Fibroblast of lung (primary cell): ENCODE measurements at places on chromosomes 16 and 17.

- no peak for DNase-seq
Observed at GRCh38 chr17:82939621-82940135, 99.9 kb upstream of the ZNF750 start.

- no peak for DNase-seq
Observed at GRCh38 chr16:55489956-55490265, 10.9 kb downstream of the MMP2 start.

- DNase-seq = peak; percentile 46
Observed at GRCh38 chr17:12107905-12108304, 87.2 kb downstream of the MAP2K4 start.

DNA sequence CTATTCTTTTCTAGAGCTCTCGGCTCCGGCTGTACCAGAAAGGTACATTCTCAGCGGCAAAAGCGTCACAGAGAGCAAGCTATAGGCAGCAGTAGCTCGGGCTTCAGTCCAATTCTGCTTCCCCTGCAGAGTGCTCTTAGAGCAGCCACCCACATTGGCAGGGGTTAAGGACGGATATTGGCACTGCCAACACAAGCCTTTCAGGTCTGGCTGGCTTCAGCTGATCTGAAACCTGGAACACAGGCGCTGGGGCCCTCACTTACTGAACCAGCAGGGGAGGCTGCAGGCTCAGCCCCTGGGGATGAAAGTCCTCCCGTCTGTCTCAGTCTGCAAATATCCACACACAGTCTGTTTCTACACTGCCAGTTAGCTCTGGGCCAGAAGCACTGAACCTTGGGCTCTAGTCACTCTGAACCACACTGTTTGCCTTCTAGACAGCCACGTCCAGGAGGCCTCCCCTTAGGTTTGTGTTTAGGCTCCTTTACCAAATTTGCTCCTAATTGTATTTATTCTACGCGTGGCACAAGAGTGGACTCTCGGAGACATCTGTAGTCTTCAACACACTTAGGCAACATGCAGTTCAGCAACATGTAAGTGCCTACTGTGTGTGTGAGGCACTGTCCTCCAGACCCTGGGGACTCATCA, 40.1 kb downstream of the HIC1 start:
- DNase-seq = peak; percentile 80

DNA sequence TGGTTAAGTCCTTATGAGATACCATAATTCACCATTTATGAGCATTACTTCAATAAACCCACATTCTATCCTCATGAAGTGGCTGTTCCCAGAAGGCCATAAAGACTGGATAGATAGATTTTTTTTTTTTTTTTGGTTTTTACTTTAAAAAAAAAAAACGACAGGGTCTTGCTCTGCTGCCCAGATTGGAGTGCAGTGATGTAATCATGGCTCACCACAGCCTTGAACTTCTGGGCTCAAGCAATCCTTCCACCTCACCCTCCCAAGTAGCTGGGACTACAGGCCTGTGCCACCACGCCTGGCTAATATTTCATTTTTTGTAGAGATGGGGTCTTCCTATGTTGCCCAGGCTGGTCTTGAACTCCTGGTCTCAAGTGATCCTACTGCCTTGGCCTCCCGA, 102.3 kb downstream of the XYLT1 start:
- DNase-seq = peak; percentile 53

DNA sequence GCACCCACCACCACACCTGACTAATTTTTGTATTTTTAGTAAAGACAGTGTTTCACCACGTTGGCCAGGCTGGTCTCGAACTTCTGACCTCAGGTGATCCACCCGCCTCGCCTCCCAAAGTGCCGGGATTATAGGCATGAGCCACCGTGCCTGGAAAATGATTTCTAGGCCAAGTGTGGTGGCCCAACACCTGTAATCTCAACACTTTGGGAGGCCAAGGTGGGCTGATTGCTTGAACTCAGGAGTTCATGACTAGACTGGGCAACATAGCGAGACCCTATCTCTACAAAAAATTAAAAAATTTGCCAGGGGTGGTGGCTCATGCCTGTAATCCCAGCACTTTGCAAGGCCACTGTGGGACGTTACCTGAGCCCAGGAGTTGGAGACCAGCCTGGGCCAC, 11.0 kb upstream of the BAIAP3 start:
- DNase-seq = no peak

GRCh38 chr16:5054876-5055865, 10.6 kb downstream of the C16orf89 start:
- no peak for DNase-seq

DNA sequence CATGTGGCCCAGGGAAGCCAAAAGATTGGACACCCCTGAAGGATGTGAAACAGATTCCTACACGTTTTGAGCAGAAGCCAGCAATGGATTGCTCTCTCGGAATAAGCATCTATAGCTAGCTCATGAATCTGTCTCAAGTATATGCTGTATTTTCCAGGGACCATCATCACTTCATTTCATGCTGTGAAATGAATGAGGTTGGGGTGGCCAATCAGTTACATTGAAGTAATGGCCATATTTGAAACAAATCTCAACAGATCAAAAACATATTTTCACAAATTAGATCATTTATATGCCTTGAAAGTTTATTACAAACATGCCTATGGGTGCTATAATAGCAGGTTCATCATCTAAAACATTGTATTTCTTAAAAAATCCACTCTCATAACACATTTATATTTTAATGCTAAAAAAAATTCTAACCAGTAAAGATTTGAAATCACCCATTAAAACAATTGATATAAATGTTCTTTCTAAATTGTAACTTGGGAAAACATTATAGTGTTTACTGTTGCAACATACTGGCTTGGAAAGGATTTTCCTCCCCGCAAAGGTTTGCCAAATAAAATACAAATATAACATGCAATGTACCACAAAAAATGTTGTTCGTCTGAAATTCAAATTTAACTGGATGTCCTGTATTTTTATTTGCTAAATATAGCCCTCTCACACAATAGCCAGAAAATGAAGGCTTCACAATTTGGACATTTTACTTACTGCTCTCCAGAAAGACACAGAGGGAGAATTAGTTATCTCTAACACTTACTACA, 743.6 kb downstream of the KCNJ2 start:
- peak; percentile 83 for DNase-seq

DNA sequence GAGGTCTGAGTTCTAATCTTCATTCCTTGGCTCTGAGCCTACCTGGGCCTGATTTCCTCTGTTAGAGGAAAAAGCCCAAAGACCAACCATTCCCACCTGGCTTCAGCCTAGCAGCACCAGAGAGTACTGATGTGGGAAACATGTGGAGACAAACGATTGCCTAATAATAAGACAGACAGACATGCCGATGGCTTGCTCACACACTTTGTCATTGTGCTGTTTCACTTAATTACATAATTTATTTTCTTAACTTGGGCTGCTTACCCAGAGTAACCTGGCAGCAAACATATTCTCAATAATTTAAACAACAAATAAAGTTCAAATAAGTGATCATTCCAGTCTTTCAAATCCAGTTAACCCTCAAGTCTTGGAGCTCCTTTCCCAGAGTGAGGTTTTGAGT, 83.4 kb downstream of the MAF start:
- no peak for DNase-seq

DNA sequence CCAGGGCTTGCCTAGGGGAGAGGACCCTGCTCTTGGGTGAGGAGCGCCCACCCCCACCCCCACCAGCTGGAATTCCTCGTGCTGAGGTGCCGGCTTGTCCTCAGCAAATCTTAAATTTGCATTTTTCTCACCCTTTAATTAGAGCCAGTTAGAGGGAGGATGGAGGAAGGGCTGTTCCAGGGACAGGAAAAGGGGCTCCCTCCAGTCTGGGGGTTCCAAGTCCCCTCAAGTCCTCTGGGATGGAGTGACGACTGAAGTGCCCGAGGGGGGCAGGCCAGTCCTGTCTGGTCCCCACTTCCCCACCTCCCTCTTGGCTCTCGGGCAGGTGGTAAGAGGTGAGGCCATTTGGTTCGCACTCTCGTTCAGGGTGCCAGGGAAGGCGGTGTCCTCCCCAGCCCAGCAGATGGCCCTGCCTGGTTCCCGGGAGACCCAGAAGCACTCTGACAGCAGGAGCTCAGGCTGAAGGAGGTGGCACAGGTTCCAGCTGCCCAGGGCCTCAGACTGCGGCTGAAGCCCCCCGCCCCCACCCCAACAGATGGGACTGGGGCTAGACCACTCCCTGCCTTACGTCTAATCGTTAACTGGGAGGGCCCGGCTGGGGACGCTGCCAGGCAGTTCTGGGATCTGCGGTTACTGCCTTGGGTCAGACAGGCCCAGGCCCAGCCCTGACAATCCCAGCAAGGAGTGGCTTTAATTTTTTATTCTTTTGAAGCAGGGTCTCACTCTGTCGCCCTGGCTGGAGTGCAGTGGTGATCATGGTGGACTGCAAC, 2.2 kb downstream of the RAB26 start:
- peak; percentile 66 for DNase-seq

DNA sequence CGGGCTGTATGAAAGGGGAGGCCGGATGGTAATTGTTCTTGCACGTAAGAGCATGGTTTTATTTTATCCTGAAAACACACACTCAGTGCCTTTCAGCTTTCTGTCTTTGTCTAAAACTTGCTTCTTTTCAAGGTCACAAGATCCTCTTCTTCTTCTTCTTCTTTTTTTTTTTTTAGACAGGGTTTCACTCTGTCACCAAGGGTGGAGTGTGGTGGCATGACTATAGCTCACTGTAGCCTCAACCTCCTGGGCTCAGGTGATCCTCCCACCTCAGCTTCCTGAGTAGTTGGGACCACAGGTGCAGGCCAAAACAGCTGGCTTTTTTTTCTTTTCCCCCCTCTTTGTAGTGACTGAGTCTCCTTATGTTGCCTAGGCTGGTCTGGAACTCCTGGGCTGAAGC, 15.9 kb upstream of the ZNF629 start:
- DNase-seq = no peak

DNA sequence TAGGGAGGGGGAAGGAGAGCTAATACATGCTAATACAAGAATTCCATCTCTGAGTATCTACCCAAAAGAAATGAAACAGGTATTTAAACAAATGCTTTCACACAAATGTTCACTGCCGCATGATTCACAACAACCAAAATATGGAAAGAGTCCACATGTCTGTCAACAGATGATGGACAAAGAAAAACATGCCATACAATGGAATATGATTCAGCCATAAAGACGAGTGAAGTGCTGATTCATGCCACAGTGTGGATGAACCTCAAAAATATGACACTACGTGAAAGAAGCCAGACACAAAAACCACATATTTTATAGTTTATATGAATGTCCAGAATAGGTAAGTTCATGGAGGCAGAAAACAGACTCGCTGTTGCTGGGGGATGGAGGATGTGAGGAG, 321.4 kb downstream of the FOXL1 start:
- DNase-seq = peak; percentile 74

DNA sequence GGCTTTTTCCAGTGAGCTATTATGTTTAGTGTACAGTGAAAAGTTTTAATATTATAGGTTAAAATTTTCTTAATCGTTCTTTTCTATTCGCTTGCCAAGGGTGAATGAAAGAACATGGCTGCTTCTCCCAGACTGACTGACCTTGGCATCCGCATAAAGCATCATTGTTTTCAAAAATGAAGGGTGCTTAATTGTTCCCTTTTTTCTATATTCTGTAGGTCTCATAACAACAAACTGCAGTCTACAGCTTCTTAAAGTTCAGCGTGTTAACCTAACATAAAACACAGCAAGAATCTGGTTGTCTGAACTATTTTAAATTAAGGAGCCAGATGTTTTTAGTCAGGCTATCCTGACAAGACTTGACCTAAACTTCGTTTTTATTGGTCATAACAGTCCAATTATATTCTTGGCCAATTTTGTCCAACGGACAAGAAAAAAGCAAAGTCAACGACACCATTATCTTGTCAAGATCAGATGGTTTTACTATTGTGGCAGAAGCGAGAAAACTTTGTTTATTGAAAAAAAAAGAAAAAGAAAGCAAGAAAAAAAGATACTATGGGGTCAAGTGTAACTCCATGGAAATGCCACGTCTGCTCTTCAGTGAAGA, 14.1 kb downstream of the C17orf58 start:
- DNase-seq = peak; percentile 34

DNA sequence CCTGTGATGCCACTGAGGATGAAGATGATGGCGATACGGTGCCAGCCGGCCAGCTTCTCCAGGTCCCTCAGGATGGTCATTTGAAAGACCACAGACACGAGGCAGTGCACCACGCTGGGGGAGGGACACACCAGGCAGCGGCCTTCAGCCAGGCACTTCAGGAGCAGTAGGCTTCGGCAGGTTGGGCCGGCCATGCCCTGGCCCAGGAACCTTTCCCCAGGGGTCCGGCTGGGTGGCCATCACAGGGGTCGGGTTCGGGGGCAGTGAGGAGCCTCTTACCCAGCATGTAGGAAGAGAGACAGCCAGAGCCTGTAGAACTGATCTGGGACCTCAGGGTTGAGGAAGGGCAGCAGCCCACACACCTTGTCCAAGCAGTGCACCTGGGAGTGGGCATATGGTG, 5.3 kb downstream of the AANAT start:
- no peak for DNase-seq

GRCh38 chr17:10243883-10244844, 45.8 kb upstream of the GAS7 start:
- peak; percentile 7 for DNase-seq

GRCh38 chr17:19656851-19657581, 8.5 kb downstream of the ALDH3A2 start:
- DNase-seq = no peak

DNA sequence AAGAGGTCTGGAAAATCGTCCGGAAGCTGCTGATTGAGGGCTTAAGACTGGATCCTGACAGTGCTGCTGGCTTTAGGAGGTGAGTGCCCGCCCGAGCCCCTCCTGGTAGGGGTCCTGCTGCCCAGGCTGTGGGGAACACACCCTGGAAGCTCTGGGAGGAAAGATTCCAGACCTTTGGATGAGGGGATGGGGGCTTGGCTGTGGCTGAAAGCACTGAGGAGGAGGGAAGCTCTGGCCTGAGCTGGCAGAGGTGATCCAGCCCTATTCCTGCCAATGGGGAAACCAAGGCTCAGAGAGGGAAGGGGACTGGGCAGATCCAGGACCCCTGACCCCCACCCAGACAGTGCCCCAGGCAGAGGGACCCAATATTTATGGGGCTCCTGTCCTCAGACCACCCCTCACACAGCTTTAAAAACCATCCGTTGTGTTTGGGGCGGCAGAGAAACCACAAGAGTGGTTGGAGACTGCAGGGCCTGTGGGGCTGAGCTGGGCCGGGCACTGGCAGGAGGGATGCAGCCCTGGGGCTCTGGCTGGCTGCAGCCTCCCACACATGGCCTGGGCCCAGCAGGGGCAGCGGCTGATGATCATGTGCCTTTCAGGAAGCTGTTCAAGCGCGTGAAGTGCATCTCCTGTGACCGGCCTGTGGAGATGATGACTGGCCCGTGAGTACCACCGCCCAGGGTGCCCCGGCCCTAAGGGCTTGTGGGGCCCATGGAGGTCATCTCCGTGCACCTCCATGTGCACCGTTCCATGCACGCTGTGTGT, 22.8 kb downstream of the UBALD1 start:
- no peak for DNase-seq
